ENCODE measurements at places on chromosomes 4 and X.

- no peak for DNase-seq
Measured at GRCh38 chr4:148847544-148848255, 405.5 kb upstream of the NR3C2 start.

DNA sequence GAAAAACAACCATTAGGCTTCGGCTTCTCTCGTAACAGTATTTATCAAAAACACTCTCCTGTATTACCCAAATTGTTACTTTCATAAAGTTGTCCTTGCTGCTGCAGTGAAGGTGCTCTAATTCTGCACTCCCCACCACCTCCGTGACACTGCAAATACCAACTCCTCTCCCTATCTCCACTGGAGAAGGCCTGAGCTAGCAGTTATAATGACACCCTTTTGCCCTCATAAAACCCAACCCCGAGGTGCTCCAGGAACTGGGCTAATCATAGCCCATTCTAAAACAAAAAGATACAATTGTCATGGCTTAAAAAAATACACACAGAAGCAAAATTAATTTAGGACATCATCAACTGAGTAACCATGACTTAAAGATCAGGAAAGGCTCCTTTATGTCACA, 59.2 kb downstream of the MAP7D2 start:
- DNase-seq, result no peak

DNA sequence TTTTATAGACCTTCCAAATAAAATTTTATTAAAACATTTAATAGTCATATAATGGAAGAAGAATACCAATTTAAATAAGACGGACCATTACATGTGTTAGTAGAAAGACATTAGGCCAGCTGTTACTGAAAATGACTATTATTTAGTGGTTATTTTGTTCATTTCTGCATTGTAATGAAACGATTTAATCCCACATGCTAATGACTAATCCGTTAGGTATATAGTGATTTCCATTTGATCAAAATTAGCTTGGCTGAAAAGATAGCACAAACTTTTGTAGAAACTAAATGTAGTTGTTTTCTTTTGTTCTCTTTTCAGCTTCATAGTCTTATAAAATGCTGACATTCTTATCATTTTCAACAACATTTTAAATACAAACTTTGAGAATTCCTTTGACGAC, 556.1 kb upstream of the TENM3 start:
- no peak for DNase-seq

- no peak for DNase-seq
Measured at GRCh38 chrX:9884031-9884779, 83.0 kb upstream of the CLDN34 start.

Measured in right lung (tissue), 10 donors.